ENCODE measurements at places on chromosomes 6 and 20.
A peak's percentile ranks its signal among the peaks of the same experiment; 100 is the strongest.

DNA sequence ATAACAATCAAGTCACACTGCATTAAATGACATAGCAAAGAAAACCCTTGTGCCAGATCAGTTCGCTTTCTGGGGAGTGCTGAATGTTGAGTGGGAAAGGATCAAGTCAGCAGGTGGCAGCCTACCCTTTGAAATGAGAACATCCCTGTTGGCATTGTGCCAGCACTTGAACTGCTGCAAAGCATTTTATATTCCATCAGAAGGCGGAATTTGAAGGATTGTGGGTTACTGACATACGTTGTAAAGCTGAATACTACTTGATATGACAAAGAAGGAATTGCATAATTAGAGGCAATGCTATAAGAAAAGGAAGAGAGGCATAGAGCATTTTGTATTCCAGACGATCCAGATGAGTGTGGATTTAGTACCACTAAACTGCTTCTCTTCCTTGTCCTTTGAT, 26.5 kb downstream of the BCKDHB start:
- DNase-seq: peak; percentile 34

GRCh38 chr6:21666853-21667681, 73.5 kb downstream of the SOX4 start:
- DNase-seq: no peak

DNA sequence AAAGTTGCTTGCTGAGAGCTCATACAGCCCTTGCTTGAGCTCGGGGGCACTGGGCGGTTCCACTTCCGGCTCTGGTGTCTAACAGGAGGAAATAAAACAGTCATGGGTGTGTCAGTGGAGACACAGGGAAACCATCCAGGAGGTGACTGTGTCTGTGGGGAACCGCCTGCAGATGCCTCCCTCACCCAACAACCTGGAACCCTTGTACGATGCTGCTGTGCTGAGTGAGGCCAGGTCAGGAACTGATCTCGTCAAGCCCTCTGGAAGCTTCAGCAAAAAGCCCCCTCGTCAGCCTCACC, 15.5 kb downstream of the TXNDC5 start:
- DNase-seq: no peak

- no peak for DNase-seq
These were observed 45.5 kb upstream of the KIF25 start for GRCh38 chr6:167951781-167952511.

- DNase-seq: no peak
These were observed 145.2 kb downstream of the DTNBP1 start for GRCh38 chr6:15517600-15517999.

DNA sequence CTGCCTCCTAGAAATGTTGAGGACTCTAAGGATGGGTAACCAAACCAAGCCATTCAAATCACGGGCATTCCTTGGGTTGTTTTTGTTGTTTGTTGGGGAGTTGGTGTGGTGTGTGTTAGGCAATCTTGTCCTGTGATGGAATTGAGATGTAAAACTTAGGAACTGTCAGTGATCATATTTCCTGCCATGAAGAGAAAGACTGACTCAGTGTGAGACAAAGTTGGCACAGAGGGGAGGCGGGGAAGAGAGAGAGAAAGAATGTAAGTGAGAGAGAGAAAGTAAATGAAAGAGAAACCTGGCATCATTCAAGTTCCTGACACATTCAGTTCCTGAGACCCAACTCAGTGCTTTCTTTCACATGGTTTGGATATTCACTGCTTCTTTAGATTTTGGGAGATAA, 21.6 kb upstream of the FBXO30 start:
- peak; percentile 16 for DNase-seq

DNA sequence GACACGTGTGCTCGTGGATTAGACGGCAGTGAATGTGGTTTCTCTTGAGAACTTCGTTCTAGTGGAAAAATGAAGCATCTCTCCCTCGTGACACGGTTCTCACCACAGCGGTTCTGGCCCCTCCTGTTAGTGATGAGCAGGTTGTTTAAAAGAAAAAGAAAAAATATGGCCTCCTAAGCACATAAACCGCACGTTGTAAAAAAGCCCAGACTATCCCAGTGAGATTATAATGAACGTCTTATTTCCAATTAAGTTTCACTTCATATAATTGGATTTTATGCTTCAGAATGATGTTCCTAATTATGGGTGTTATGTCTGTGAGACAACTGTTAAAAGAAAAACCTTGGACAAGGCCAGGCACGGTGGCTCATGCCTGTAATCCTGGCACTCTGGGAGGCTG, 74.5 kb upstream of the FRMD1 start:
- DNase-seq: no peak

- no peak for DNase-seq
These were observed 99.3 kb upstream of the BMP5 start for GRCh38 chr6:55974688-55975087.

GRCh38 chr6:138863321-138863720, 67.4 kb downstream of the ECT2L start:
- DNase-seq: no peak

GRCh38 chr20:46484954-46485353, 28.4 kb downstream of the ZNF334 start:
- no peak for DNase-seq

- DNase-seq: no peak
These were observed 5.9 kb upstream of the BPI start for GRCh38 chr20:38297916-38298674.

DNA sequence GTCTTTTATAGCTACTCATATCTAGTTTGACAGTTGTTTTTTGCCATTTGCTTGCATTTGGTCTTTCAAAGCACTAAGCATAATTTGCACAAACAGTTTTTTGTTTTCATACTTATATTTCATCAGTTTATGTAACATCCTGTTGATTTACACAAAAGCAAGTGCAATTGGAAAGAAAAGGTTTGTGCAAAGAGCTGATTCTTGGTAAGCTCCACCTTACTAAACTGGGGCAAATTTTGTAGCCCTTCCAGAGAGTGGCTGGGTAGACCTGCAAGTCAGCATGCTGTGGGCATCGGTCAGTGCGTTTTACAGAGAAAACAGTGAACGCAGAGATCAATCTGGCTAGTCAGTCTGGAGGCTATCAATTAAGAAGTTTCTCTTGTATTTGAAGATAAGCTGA, 34.5 kb downstream of the TXLNB start:
- DNase-seq: no peak

GRCh38 chr6:137349856-137350830, 131.0 kb upstream of the IFNGR1 start:
- no peak for DNase-seq

GRCh38 chr20:53597030-53597482, 3.4 kb upstream of the ZNF217 start:
- no peak for DNase-seq

DNA sequence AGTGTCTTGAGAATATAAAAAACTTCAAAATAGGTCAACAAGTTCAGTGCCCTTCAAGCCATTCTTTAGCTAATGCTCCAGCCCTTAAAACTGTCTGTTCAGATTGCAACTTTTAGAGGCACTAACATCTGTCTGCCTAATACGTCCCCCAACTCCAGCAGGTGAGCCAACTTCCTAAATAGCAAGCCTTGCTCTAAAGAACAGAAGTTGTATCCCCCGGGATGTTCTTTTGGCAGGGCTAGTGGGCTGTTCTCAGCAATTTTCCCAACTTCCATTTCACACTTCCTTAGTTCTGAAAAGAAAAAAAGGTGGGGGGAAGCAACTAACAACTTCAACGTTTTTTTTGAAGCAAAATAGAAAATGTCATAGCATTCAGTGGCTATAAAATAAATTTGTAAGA, 290.0 kb upstream of the PTCHD4 start:
- DNase-seq: no peak

DNA sequence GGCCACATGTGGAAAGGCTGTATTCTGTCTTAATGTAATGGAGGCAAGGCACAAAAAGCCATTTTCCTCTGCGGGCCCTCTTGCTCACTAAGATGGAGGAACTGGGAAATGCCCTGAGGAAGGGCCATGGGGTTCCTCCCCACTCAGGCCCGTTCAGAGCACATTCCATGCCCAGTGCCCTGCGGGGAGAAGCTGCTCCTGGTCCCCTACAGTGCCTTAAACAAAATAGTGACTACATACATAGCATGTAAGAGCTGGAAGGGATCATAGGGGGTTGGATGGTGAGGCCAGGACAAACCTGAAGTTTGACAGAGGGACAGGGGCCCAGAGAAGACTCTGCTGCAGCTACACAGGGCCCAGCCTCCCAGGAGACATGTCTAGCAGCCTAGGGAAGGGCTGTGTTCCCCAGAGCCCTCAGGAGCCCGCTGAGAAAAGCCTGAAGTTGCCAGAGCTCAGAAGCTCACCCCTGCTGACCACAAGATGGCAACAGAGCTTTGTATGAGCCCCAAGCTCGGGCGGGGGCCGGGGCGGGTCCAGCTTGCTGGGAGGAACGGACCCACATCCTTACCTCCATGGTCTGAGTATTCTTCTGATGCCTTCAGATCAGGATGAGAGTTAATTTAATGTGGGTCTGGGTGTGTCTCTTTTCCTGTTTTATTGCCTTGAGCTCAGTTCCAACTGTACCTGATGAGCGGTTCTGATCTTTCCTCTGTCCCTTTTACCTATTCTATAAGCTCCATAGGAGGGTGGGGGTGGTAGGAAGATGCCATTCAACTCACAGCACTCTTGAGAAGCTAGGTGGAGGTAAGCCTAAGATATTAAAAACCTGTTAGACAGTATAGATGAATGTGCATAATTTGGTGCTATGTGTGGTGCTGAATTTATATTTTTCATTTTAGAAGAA, 242.9 kb downstream of the CDC5L start:
- no peak for DNase-seq

- no peak for DNase-seq
These were observed 25.5 kb upstream of the KCNK16 start for GRCh38 chr6:39347906-39348585.

- DNase-seq: no peak
These were observed 62.8 kb downstream of the SAMD3 start for GRCh38 chr6:130159956-130160355.

GRCh38 chr6:158947284-158947683, 52.7 kb downstream of the RSPH3 start:
- DNase-seq: no peak

- DNase-seq: no peak
These were observed 867.6 kb upstream of the FLRT3 start for GRCh38 chr20:15205028-15205427.

- DNase-seq: no peak
These were observed 91.2 kb upstream of the SCP2D1 start for GRCh38 chr20:18722371-18722770.

DNA sequence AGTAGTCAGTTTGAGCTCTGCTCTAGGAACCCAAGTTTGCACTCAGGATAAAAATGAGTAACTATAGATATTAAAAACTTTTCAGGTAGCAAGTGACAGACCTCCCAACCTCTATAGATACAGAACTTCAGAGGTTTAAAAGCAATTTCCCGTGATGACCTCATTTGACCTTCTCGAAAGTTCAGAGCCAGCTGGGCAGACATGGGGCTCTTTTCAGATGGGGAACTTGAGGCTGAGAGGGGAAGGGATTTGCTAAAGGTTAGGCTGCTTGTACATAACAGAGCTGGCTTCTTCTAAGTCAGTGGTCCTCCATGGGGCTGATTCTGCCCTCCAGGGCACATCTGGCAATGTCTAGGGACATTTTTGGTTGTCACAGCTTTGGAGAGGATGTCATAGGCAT, 58.8 kb upstream of the ZNF831 start:
- DNase-seq: no peak

- DNase-seq: peak; percentile 84
These were observed 223.2 kb upstream of the ECI2 start for GRCh38 chr6:4358414-4359107.

GRCh38 chr6:36269834-36270705, at the start of gene PNPLA1:
Gene PNPLA1 (plus strand): TSS chr6:36270060. CDS start chr6:36270460, 400 bp downstream.
- no peak for DNase-seq

- no peak for DNase-seq
These were observed 85.9 kb downstream of the ADTRP start for GRCh38 chr6:11692451-11693376.

All from brain pericyte (primary cell).